ENCODE measurements at places on chromosomes 2 and 18. TPM values are rescaled to one million over a fixed set of nuclear protein-coding genes. Genes with fewer than 3 reads are reported as not detected.
A peak's percentile ranks its signal among the peaks of the same experiment; 100 is the strongest.

Gene AMER3
- total RNA-seq = not detected

GRCh38 chr2:149715005-149715592, 127.5 kb upstream of the MMADHC start:
- peak; percentile 43 for DNase-seq

DNA sequence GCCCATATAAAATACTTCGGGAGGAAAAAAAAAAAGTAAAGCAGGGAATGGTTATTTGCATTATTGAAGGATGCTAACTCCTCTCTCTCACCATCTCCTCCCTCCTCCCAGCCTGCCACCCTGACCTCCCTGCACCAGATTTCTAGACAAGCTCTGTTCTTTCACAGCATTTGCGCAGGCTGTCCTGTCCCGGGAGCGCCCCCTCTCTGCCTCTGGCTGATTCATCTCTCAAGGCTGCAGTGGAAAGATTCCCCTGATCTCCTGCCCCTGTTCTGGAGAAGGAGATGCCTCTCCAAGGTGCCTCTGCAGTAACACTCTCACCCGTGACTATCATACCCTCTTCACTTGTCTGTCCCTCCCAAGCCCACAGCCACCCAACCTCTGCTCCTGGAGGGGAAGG, 38.5 kb downstream of the COL4A4 start:
- DNase-seq = no peak

- DNase-seq = peak; percentile 80
These were observed 27.5 kb downstream of the ZNF638 start for GRCh38 chr2:71358931-71359671.

- DNase-seq = no peak
These were observed 91.4 kb downstream of the LYPD6 start for GRCh38 chr2:149421791-149422190.
